ENCODE measurements at places on chromosomes 4 and X.

DNA sequence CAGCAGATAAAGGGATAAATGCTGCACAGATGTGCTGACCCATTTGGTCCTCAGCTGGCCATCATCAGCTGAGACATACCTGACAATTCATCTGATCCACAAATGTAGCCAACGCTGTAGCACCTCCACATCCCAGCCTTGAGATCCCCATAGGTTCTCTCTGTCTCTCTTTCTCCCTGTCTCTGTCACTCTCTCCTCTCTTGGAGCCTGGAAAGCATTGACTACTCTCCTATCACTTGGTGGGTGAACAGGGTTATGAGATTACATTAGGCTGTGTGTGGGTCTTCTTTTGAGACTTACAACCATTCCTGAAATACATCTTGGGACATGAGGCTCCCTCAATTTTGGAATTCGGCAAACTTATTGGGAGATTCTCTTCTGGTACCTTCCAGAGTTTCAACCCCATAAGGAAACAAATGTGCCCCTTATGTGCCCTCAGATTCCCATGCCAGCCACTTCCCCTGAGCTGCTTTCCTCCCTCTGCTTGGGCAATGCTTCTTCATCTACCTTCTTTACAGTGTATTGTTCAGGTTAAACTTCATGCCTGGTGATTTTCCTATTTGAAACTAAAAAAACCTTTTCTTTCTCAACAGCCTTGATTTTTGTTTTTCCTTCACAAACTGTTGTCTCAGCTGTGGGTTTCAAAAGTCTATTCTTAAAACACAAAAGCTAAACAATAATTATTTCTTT is 29.1 kb upstream of the FGF2 start:
- no peak for DNase-seq

- no peak for DNase-seq
Measured at GRCh38 chr4:105805501-105806120, 89.7 kb upstream of the NPNT start.

- no peak for DNase-seq
Measured at GRCh38 chrX:116873671-116874070, 410.9 kb upstream of the CT83 start.

- DNase-seq, result no peak
Measured at GRCh38 chr4:11881364-11881763, 452.7 kb upstream of the HS3ST1 start.

GRCh38 chr4:84971319-84971932 is 4.9 kb upstream of the WDFY3 start:
- DNase-seq, result no peak

GRCh38 chrX:129823522-129823921 is 20.2 kb downstream of the ZDHHC9 start:
- no peak for DNase-seq

DNA sequence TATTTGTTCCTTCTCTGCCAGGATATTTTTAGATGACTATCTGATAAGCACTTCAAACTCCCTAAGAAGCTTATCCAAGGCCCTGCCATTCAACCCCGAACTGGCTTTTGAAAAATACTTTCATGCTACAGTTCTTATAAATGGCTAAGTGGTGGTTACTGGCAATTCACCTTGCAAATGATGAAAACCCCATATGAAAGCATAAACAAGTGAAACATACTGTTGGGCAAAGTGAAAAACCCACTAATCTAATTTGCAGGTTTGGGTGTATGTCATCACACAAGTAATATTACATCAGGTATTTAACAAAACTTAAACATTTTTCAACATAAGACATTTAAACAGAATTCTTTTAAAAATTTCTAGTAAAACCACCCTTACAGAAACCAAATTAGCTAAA is 31.1 kb downstream of the TAPT1 start:
- no peak for DNase-seq

- DNase-seq, result no peak
Measured at GRCh38 chrX:128518508-128518907, 466.3 kb upstream of the ACTRT1 start.

GRCh38 chrX:111869639-111870034 is 6.3 kb upstream of the TRPC5OS start:
- DNase-seq, result no peak

DNA sequence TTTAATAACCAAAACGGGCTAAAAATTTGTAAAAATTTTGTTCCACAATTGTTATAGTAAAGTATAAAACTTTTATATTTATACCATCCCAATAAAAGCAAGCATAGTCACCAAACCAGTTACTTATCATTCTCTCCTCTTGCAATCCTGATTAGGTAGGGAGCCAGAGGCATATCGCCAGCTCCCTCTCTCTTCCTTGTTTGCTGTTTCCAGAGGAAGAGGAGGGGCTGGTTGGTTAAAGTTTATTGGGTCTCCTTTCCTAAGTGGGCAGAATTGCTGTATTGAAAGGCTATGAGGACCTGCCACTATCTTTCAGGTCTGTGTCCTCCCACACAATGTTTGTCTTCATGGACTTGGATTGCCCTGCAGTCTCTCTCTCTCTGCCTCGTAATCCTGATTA is 29.6 kb upstream of the BBS12 start:
- no peak for DNase-seq

DNA sequence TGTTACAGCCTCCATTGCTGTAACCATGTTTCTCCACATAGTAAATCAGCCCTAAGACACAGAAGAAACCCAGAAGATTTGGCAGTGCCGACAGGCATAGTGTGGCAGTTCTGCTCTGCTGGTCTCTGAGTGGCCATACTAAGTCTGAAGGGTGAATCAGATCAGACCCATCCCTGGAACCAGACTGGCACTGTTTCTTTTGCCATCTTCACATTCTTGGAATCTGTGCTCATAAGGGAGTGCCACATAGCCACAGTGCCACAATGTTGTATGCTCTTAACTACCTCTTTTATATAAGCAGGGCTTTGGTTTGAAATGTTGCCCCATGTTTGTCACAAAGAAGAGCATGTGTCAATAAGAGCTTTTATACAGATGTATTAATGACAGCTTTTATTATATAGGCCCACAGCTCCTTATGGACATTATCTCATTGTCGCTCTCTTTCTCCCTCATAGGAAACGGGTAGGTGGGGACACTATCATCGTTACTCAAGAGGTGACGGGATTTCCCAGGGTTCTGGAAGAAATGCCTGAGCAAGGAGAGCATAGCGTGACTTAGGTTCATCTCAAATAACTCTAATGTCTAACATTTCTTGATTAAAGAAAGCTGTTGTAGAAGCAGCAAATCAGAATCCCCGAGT is 128.2 kb downstream of the CBR4 start:
- DNase-seq, result no peak

- no peak for DNase-seq
Measured at GRCh38 chrX:9466124-9466495, 1.3 kb downstream of the TBL1X start.

- DNase-seq, result no peak
Measured at GRCh38 chrX:118802857-118803256, 20.8 kb upstream of the ZCCHC12 start.

GRCh38 chrX:84182516-84182915 is 5.5 kb downstream of the RPS6KA6 start:
- no peak for DNase-seq

GRCh38 chrX:97740044-97740443 is 856.3 kb downstream of the RPA4 start:
- no peak for DNase-seq

GRCh38 chrX:130556951-130557350 is 155.2 kb downstream of the RBMX2 start:
- no peak for DNase-seq

DNA sequence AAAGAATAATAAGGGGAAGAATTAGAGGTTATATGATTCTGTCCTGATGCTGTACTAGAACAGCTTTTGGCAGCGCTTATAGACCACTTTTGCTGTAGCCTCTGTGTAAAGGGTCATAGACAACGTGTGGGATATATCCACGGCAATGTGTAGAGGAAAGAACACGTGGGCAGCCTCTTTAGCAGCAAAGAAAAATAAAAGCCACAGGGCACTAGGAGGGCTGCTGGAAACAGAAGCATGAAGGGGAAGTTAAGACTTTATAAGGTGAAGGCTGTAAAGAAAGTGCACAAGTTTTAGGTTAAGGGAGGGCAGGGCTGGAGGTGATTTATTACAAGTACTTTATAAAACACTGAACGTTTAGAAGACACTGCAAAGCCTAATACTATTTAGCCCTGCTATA is 20.1 kb upstream of the PHEX start:
- DNase-seq, result no peak

DNA sequence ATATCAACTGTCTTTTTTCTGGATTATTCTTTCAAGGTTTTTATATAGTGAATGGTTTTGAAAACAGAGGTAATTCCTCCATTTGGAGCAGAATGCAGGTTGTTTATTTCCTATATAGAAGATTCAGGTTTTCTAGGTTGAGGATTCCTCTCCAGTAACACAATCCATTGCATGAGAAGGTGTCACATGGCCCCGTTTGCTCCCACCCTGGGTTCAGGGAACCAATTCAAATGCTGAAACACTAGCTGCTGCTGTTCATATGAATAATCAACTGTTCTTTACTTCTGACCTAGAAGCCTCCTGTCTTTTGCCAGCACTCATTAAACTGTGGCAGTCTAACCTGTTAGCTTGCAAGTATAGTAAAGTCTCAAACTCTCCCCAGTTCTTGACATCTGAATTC is 1316.9 kb upstream of the TENM3 start:
- no peak for DNase-seq

GRCh38 chrX:11532291-11533078 is 133.2 kb downstream of the ARHGAP6 start:
- no peak for DNase-seq

GRCh38 chrX:153499341-153499740 is 4.6 kb downstream of the BGN start:
- no peak for DNase-seq

- no peak for DNase-seq
Measured at GRCh38 chr4:86294883-86295282, 65.0 kb downstream of the MAPK10 start.

DNA sequence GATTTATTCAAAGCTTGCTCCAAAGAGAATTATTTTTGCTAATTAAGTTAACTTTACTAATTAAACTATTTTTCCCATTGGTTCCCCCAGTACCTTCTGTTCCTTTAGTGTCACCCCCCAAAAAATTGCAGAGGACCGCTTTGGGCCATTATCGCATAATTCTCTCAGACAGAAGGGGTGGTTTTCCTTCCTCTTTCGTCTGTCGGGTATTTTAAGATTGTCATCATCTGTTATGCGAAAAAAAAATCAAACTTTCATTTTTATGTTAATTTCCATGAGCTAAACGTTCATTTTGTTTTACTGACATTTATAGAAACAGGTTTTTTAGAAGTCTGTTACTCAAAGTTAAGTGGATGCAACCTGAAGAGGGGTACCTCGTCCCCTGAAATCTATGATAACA is 76.2 kb upstream of the DDX3X start:
- no peak for DNase-seq

DNA sequence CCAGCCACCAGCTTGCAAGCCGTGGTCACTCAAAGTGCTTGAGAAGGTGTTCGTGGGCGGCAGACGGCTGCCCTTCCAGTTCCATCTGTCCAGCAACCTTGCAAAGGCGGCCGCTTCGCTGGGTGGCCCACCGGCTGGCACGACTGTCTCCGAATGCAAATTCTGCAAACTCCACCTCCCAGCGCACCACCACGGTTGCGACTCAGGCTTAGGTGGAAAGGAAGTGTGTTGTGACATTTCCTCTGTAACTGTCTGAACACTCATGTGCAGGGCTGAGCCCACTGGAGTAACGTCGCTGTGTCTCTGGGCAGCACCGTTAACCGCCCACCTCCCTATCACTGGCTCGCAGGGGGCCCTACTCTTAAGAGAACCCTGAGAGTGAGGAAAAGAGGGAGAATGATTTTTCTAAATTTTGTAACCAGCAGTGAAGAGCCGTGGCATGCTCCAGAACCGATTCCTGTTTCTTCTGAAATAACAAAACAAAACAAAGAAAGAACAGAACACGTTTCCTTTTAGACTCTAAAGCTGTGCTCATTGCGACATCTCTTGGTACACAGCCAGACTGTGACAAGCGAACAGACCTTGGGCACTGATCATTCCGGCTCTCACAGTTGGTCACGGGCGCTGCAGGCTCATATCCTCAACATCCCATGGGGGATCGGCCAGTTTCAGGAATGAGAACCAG is at the start of gene P2RY8:
TSS of gene P2RY8 (minus strand) at position 155 of the 685 bp plus-strand sequence. CDS start 70,627 bp downstream, outside the sequence.
- DNase-seq, result no peak

GRCh38 chrX:41542135-41542534 is 95.0 kb downstream of the NYX start:
- no peak for DNase-seq

- DNase-seq, result no peak
Measured at GRCh38 chrX:116490104-116490503, 27.3 kb upstream of the CT83 start.

GRCh38 chr4:99710020-99710419 is 52.4 kb upstream of the C4orf54 start:
- no peak for DNase-seq

DNA sequence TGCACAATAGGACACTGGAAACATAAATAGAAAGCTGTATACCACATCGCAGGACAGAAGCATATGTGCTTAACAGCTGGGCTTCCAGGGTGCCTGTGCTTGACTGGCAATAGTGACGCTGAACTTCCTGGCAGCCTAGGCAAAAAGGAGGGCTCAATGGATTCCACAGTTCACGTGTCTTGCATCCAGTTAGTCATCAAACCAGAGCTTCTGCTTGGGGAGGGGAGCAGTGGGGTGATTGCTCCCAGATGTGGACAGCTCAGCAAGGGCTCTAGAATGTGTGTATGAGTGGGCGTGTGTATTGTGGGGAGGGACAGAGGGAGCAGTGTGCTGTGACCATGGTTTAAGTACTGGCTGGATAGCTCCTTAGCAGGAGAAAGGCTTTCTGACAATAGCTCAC is 2.3 kb downstream of the PRRG3 start:
- peak; percentile 63 for DNase-seq

- peak; percentile 20 for DNase-seq
Measured at GRCh38 chr4:55303760-55304165, 42.3 kb upstream of the SRD5A3 start.

Measured in HS-5 (cell line).